GM12864 (cell line): ENCODE measurements at places on chromosomes 13 and 19.

- no peak for DNase-seq
These were observed 314.1 kb downstream of the ZNF536 start for GRCh38 chr19:30686176-30686820.

- DNase-seq, result no peak
These were observed 16.9 kb downstream of the CERS1 start for GRCh38 chr19:18878858-18879578.

DNA sequence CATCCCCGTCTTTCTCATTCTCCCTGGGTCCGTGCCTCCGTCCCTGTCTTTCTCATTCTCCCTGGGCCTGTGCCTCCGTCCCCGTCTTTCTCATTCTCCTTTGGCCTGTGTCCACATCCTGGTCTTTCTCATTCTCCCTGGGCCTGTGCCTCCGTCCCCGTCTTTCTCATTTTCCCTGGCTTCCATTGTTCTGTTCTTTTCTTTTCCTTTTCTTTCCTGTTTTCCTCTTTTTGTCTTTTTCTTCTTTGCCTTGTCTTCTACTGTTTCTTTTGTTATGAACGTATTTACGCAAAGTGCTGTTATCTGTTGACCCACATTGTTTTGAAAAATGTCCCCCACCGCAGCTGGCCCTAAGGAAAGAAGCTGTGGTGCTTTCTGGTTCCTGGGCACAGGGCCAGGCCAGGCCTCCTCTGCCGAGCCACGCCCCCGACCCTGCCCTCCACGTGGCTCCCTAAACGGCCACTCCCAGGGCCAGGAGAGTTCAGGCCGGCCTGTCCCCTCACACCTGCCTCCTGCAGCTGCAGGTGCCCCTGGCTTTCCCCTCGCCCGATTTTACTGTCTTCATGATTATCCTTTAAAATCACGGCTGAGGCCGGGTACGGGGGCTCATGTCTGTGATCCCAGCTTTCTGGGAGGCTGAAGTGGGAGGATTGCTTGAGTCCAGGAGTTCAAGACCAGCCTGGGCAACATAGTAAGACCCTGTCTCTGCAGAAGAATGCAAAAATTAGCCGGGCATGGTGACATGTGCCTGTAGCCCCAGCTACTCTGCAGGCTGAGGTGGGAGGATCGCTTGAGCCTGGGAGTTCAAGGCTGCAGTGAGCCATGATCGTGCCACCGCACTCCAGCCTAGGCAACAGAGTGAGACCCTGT lies 14.0 kb upstream of the TMPRSS9 start:
- no peak for DNase-seq

- no peak for DNase-seq
These were observed 299.8 kb downstream of the KLF5 start for GRCh38 chr13:73358606-73359095.

- DNase-seq, result no peak
These were observed 19.3 kb downstream of the PLPP2 start for GRCh38 chr19:271856-272255.

DNA sequence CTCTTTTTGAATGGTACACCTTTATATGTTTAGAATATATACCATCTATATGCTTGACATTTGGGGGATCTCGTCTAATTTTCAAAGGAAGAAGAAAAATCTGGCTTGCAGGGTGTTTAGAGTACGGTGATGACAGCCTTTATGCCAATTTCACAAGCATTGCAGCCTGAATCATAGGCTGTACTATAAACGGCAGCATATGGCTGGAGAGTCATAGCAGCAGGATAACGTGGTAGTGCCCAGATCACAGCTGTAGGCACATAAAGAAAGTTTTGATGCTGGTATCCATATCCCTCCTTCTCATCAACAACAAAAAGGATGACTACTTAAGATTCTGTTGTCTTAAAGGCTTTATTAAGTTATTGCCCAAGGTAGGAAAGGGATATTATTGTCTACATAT lies 253.0 kb downstream of the PCDH9 start:
- no peak for DNase-seq

- no peak for DNase-seq
These were observed 5.8 kb downstream of the ZIC2 start for GRCh38 chr13:99987154-99988019.

DNA sequence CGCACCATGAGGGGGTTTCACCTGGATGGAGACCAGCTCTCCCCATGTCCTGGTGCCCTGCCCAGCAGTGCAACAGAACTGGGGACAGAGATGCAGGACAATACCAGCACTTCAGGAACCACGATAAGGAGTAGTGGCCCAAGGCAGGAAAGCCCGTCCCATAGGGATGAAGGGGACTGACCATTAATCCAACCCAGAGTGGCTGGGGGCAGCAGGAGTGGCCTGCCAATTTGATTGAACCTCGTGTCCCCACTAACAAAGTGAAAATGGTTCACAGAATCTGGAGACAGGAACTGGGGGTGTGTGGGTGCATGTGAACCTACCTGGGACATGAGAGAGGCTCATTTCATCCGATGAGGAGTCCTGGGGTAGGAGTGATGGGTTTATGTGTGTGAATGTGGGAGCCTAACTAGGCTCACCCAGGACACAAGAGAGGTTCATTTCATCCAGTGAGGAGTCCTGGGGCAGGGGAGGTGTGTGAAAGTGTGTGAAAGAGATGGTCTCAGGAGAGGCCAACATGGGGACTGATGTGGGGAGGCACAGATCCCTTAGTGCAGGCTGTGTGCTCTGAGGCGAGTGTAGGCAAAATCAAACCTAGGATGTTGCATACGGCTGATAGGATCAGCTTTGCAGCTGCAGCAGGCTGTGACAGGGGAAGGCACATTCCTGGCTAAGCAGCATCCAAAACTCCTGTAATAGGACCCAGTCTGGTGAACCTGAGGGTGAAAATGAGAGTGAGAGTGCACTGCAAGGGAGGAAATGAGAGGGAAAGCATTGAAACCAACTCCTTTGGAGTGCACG lies 98.2 kb downstream of the ZNF429 start:
- DNase-seq, result no peak
